ENCODE measurements at places on chromosomes 5 and 9.
A peak's percentile ranks its signal among the peaks of the same experiment; 100 is the strongest.

DNA sequence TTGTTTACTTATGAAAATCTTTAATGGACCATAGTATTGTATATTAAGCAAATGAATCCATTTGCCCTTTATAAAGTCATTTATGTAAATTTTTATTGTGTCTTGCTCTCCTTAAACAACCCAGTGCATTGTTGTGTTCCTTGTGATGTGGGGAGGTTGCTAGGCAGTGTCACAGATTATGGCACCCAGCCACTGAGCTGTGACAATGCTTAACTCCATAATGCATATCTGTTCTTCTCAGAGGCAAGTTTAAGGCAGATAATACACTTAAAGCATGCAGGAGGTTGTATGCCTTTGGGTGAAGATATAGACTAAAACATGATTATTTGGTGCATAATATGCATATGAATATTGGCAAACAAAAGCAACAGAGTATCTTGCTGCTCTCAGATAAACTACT is 269.6 kb upstream of the RIOK2 start:
- H3K4me1 ChIP-seq: no peaks in the 10 kb centered on the region
- no peak for DNase-seq
- no peak overlapping the region for H3K4me3 ChIP-seq
- H3K27ac ChIP-seq: no peak overlapping the region
- no peaks in the 10 kb centered on the region for H3K27me3 ChIP-seq

- H3K27ac ChIP-seq: no peak overlapping the region
- no peak for DNase-seq
- H3K27me3 ChIP-seq: no peaks in the 10 kb centered on the region
- H3K4me1 ChIP-seq: no peaks in the 10 kb centered on the region
Observed at GRCh38 chr5:125874057-125874456, 549.2 kb upstream of the GRAMD2B start.

DNA sequence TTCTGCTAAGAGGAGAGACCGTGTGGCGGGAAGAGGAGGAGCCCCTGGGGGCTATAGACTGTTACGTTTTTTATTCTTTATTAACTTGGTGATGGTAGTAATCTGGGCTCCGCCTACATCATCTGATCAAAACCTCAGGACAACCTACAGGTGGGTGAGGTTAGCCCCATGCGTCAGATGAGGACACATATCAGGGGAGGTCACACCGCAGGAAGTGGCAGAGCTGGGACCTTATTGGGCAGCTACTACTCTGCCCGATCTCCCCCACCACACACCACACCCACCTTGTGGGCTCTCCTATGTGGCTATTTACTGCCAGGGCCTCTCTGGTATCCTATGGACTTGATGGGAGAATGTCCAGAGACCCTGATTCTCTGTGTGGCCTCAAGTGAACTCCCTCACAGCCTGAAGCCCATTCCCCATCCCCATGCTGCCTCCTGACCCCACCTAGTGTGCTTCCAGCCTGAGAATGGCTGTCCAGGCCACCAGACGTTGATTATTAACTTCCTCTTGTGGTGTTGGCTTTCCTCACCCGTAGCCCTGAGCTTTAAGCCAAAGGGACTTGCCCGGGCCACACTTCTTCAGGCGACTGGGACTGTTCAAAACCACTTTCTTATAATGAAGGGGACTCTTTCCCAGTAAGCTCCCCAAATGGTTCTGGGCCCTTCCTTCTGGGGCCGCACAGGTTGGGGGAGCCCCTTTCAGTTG is 8.2 kb downstream of the UNC5A start:
- H3K4me1 ChIP-seq: no peaks in the 10 kb centered on the region
- peaks cover 70% of the 10 kb centered on the region for H3K27me3 ChIP-seq
- H3K27ac ChIP-seq: no peak overlapping the region
- no peak overlapping the region for H3K4me3 ChIP-seq

DNA sequence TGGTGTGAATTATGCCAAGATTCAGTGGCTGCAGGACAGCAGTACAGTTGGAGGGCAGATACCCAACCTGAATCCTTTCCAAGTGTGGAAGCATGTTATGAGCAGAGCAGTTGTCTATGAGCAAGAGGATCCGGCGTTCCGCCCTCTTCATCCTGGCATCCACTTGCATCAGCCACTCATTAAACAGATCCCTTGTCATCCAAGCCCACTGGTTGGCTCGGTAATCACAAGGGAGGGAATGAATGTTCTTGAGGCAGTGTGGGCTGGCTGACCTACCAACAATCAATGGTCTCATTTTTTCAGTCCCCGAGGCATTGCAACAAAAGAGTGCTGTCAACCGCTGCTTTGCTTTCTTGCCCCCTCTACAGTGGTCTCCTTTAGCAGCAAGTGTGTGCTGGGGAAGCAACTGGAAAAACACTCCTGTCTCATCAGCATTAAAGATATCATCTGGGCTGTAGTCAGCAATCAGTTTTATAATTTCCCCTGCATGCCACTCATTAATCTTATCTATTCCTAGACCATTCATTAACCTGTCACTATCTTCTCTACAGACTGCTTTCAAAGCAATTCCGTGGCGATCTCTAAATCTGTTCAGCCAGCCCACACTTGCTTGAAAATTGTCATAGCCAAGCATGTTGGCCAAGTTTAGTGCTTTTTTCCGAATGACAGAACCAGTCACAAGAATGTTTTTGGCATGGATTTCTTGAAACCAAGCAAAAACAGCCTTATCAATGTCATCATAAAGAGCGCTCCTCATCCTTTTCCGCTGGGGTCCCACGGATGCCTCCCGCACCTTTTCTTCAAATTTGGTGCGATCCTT is 4.9 kb downstream of the TIGD6 start:
- peaks cover 29% of the 10 kb centered on the region for H3K4me1 ChIP-seq
- H3K27ac ChIP-seq: peak overlapping the region; percentile 55
- H3K4me3 ChIP-seq: no peak overlapping the region
- H3K27me3 ChIP-seq: no peaks in the 10 kb centered on the region
- peaks cover 4% of the 10 kb centered on the region for H3K36me3 ChIP-seq
- peak; percentile 10 for DNase-seq

DNA sequence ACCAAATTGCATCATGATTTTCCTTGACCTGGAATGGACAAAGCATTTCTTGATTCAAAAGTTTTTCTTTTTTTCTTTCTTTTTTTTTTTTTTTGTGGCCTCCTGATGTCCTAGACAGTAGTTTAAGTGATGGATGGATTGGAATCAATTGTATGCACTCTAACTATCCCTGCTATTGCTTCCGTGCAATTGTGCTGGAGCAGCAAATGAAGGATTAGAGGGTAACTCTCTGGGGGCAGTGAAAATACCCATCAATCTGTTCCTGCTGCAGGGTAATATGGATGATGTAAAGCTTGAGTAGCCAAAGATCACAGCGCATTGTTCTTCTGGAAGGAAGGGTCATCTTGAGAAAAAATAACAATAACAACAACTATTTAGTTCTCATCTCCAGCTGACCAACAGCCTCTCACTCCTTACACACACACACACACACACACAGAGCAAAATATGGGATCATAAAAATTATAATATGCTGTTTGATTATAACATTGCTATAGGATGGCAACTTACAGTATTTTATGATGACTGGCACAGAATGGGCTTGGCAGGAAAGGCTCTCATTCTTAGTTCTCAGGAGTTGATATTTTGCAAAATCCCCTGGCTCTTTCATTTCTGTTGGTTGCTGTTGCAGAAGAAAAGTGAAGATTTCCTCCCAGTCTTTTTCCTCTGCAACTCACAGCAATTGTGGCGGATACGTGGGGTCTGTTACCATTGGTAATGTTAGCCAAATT is 160.9 kb upstream of the DMAC1 start:
- DNase-seq: no peak
- H3K27me3 ChIP-seq: no peaks in the 10 kb centered on the region

- no peaks in the 10 kb centered on the region for H3K27me3 ChIP-seq
- no peaks in the 10 kb centered on the region for H3K36me3 ChIP-seq
- H3K4me3 ChIP-seq: no peak overlapping the region
Observed at GRCh38 chr5:120293796-120294195, 170.3 kb upstream of the PRR16 start.

GRCh38 chr5:126477294-126478117 is 54.3 kb downstream of the GRAMD2B start:
- peaks cover 6% of the 10 kb centered on the region for H3K4me1 ChIP-seq
- no peak overlapping the region for H3K4me3 ChIP-seq
- H3K27ac ChIP-seq: no peak overlapping the region
- H3K36me3 ChIP-seq: peaks cover 47% of the 10 kb centered on the region

- H3K4me3 ChIP-seq: no peak overlapping the region
- peaks cover 22% of the 10 kb centered on the region for H3K4me1 ChIP-seq
- H3K27me3 ChIP-seq: no peaks in the 10 kb centered on the region
- no peaks in the 10 kb centered on the region for H3K36me3 ChIP-seq
- no peak for DNase-seq
Observed at GRCh38 chr5:141605523-141606277, 13.1 kb downstream of the DIAPH1 start.

GRCh38 chr5:36683821-36684434 is 77.5 kb downstream of the SLC1A3 start:
- no peaks in the 10 kb centered on the region for H3K4me1 ChIP-seq
- H3K27ac ChIP-seq: no peak overlapping the region
- H3K4me3 ChIP-seq: no peak overlapping the region
- no peaks in the 10 kb centered on the region for H3K27me3 ChIP-seq

DNA sequence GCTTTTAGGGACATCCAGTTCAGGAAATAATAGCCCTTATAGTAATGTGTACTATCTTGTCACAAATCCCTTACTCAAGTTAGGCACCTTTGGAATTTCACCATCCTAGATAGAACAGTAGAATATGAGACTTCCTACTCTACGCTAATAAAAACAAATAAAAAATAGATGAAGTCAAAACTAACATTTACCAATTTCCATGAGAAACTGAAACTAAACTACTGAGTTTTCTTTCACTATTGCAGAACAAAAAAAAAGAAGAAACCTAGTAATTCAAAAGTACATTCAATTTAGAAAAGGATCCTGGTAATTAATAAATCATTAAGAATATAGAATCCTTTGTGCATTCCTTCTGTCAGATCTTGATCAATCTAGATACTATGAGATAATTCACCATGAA is 14.0 kb downstream of the STARD4 start:
- no peaks in the 10 kb centered on the region for H3K4me1 ChIP-seq
- H3K27me3 ChIP-seq: no peaks in the 10 kb centered on the region
- peaks cover 14% of the 10 kb centered on the region for H3K36me3 ChIP-seq
- no peak for DNase-seq
- H3K4me3 ChIP-seq: no peak overlapping the region

- no peak overlapping the region for H3K4me3 ChIP-seq
- H3K27me3 ChIP-seq: no peaks in the 10 kb centered on the region
Observed at GRCh38 chr5:53545744-53546143, 14.7 kb upstream of the NDUFS4 start.

DNA sequence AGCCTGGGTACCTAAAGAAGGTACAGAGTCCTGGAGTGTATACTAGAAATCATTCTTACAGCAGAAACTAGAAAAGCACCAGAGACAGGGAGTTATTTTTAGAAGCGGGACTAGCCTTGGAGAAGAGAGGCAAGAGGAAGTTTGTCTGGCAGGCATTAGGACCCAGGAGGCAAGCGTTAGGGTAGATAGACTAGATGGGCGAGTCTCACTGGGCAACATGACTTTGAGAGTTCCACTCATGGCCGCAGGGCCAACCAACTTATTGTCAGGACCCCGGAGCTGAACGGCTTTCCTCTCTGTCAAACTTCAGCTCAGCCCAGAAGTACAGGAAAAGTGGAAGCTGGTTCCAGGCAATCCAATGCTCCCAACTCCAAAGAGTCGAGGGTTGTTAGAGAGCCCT is 34.1 kb upstream of the NPR3 start:
- no peak overlapping the region for H3K27ac ChIP-seq
- H3K4me3 ChIP-seq: no peak overlapping the region
- no peak for DNase-seq
- no peaks in the 10 kb centered on the region for H3K27me3 ChIP-seq

DNA sequence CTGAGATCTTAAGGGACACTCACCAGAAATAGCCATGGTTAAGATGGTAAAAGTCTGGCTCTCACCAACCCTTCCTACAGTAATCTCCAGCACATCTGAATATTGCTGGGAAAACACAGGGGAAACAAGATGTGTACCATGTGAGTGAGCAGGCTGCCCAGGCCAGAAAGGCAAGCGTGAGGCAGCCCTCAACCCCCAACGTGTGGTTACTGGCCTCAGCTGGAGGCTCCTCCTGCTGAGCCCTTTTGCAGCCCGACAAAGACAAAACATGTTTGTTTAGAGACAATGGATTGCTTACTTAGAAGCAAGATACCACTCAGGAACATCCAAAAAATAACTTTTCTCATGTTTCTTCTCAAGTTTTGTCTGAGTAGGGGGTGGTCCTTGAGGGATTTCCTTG is 16.6 kb downstream of the ZFP62 start:
- H3K36me3 ChIP-seq: peaks cover 13% of the 10 kb centered on the region
- H3K27ac ChIP-seq: no peak overlapping the region
- H3K4me1 ChIP-seq: no peaks in the 10 kb centered on the region
- DNase-seq: no peak
- no peaks in the 10 kb centered on the region for H3K27me3 ChIP-seq
- no peak overlapping the region for H3K4me3 ChIP-seq

GRCh38 chr9:95605101-95605500 is 88.3 kb upstream of the PTCH1 start:
- H3K4me1 ChIP-seq: peaks cover 6% of the 10 kb centered on the region
- no peak overlapping the region for H3K4me3 ChIP-seq
- H3K27ac ChIP-seq: no peak overlapping the region
- DNase-seq: no peak
- no peaks in the 10 kb centered on the region for H3K36me3 ChIP-seq
- H3K27me3 ChIP-seq: no peaks in the 10 kb centered on the region

DNA sequence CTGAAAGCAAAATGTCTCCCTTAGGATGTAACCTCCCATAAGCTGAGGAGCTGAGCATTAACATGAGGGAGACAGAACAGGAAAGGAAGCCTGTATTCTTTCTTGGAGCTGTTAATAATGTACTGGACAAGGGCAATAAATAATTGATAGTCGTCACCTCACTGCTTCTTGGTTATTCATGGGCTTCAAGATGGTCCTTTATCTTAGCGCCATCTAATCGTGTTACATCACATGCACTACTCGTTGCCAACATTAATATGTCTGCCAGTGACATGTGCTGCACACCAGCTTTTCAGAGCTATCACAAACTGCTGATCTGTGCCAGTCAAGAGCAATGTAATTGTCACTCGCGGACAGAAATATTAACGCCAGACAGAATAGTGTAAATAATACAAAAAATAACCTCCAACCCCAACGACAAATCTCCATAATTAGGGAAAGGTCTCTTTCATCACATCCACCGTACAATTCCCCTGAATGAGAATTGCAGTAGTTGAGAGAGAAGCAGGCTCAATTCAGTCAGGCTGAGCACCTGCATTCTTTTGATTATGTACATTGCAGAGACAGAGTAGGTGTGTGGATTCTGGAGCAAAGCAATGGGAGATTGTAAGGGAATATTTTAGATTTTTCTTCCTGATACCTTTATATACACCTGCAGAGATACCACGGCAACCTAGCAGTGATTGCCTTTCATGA is 267.1 kb downstream of the SPATA31D1 start:
- DNase-seq: no peak
- no peaks in the 10 kb centered on the region for H3K4me1 ChIP-seq
- no peaks in the 10 kb centered on the region for H3K27me3 ChIP-seq
- H3K27ac ChIP-seq: no peak overlapping the region
